ENCODE measurements at places on chromosomes 4 and X.

DNA sequence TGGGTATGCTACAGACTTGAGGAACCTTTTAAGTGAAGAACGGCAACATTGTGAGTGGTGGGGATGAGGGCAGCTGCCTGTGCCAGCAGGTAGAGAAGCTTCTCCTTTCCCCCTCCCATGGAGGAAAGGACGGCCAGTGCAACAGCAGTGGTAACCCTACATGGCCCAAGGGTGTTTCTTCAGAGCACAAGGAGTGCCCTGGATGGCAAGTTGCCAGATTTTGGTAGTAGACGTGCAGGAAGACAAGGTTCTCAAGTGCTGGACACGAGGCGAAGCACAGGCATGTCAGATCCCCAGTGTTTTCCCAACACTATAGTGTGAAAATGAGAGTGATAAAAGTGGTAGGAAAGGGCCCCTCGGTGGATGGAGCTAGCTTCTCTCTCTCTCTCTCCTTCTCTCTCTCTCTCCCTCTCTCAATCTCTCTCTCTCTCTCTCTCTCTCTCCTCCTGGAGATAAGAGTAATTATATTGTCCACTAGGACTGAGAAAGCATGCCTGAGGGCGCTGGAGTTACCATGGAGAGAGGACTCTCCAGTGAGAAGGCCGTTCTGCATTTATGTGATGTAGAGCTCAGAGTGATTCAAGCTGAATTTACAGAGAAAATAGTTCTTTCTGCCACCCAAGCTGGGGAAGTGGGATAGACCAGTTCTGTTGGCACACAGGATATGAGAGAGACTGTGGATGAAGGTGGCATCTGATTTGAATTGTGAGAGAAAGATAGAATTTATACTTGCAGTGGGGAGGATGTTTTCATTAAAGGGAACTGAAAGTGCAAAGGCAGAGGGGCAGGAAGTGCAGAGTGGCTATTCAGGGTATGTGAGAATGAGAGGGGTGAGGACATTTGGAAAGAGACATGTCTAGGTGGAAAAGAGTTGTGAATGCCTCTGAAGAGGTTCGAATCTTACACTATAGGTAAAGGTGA, 25.7 kb upstream of the TRPC3 start:
- no peak for DNase-seq

- DNase-seq: no peak
These were observed 47.9 kb upstream of the QRFPR start for GRCh38 chr4:121428721-121429120.

DNA sequence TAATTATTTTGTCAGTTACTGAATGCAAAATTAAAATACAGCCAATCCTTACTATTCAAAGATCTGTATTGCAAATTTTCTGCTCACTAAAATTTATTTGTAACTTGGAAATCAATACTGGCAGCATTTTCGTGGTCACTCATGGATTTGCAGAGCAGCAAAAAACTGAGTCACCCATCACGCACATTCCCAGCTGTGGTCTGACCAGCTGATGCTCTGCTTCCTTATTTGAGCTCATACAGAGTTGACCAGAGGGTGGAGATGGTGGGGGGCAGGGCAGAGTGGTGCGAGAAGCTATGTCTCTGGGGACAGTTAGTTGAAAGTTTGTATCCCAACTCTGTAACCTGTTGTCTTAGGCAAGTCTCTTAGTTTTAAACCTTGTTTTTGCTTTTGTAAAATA, 214.8 kb downstream of the SPCS3 start:
- DNase-seq: no peak

GRCh38 chr4:124415146-124415545, 297.4 kb downstream of the ANKRD50 start:
- DNase-seq: no peak

DNA sequence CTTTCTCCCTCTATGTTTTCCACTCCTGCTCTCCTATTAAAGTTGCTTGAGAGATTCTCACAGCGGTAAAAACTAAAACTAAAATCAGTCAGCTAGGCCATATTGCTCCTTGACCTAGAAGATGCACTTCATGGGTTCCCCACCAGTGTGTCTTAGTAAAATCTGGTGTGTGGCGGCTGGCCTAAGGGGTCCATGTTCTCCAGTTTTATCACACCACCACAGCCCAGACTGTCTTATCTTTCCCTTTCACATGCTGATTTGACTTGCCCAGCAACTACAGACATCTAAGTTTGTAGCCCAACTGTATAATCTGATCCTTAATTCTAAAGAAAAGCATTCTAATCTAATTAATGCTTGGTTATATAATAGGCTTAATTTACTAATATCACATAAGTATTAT, 68.0 kb downstream of the ATP8A1 start:
- DNase-seq: no peak

DNA sequence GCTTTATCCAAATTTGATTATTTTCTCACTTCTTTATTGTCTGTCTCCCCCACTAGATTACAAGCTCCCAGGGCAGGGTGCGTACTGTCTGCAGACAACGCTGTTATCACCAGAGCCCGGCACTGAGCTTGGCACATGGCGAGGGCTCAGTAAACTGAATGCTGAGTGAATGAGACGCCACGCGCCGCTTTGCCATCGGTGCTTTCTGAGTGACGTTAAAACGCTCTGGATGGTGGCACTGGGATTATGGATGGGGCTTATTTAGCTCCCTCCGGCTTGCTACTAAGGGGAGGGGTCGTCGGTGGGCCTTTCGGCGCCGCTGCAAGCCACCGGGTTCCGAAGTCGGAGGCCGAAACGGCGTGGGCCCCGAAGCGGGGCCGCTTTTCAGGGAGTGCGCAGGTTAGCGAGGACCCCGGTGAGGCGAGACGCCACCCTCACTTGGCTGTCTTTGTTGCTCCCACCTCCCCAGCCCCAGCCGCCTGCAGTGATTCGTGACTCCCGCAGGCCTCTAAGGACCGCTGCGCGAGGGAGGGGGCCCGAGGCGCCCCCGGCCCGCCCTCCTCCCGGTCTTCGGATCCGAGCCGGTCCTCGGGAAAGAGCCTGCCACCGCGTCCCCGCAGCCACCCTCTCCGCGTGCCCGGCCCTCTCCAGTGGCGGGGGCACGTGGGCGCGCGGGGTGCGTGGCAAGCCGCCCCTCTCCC, 569 bp upstream of the FHL1 start:
- DNase-seq: no peak

DNA sequence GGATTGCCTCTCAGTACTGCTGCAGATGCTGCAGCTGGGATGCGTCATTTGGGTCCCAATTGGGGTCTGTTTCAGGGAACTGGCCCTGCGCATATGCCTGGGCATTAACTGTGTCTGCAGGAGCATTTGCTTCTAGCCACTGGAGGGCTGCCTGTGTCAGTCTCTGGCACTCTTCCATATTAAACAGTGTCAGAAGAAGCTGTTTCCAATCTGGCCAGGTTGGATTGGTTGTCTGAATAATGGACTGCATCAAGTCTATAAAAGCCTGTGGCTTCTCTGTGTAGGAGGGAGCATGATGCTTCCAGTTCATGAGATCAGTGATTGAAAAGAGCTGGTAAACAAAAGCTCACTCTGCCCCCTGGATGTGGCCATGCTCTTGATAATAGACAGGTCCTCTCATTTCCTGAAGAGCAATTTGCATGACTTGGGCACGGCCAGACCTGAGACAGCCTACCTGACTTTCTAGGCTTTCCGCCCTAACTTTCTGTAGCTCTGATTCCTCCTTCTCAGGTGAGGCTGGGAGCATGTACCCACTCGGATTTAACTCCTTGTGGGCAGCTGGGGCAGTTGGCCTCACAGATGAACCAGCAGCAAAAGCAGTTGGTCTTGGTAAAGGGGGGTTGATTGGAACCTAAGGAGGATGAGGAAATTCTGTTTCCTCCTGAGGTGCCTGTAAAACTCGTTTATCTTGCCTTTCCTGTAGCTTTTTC, 29.2 kb downstream of the SULT1E1 start:
- DNase-seq: no peak

GRCh38 chr4:75867130-75867529, 35.1 kb downstream of the PPEF2 start:
- no peak for DNase-seq

- DNase-seq: no peak
These were observed 399.9 kb downstream of the GPM6A start for GRCh38 chr4:175412161-175412560.

Measured in cerebellar nuclear complex (tissue), 1 donor.